ENCODE measurements at places on chromosomes 1 and 21. TPM values are rescaled to one million over a fixed set of nuclear protein-coding genes. Genes with fewer than 3 reads are reported as not detected.

- no peak overlapping the region for H3K27ac ChIP-seq
- H3K36me3 ChIP-seq: no peaks in the 10 kb centered on the region
- H3K27me3 ChIP-seq: no peaks in the 10 kb centered on the region
- no peak for DNase-seq
- peaks cover 9% of the 10 kb centered on the region for H3K4me1 ChIP-seq
Observed at GRCh38 chr1:21251773-21252471, 38.3 kb downstream of the ECE1 start.

DNA sequence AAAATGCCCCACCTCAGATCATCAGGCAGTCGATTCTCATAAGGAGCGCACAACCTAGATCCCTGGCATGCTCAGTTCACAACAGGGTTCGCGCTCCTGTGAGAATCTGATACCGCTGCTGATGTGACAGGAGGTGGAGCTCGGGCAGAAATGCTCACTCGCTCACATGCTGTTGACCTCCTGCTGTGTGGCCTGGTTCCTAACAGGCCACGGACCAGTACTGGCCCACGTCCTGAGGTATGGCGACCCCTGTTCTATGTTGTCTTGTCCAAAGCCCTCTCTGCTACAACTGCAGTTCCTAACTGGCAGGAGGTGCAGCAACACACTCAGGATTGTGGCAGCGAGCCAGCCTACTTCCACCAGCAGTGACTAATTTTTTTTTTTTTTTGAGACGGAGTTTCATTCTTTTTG lies 70.6 kb downstream of the CLSTN1 start:
- no peak overlapping the region for H3K4me3 ChIP-seq
- no peaks in the 10 kb centered on the region for H3K27me3 ChIP-seq
- H3K36me3 ChIP-seq: no peaks in the 10 kb centered on the region

DNA sequence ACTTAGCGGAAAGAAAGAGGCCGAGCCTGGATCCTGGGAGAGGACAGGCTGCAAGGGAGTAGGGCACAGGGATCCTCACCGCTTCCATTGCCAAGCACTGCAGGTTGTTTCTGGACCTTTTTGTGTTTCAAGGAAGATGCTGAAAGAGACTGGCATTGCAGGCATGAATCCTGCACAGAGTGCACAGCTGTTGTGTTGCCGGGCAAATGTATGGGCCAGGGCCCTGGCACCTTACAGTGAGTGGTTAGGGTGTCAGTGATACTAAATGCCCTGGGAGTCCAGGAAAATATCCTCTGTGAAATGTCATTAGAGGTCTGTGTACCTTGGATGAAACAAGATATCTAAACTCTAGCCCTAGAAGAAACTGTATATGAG lies 145.5 kb upstream of the FGGY start:
- DNase-seq: no peak
- H3K27ac ChIP-seq: peak overlapping the region; percentile 71
- no peaks in the 10 kb centered on the region for H3K36me3 ChIP-seq
- peaks cover 10% of the 10 kb centered on the region for H3K4me1 ChIP-seq
- H3K4me3 ChIP-seq: no peak overlapping the region

DNA sequence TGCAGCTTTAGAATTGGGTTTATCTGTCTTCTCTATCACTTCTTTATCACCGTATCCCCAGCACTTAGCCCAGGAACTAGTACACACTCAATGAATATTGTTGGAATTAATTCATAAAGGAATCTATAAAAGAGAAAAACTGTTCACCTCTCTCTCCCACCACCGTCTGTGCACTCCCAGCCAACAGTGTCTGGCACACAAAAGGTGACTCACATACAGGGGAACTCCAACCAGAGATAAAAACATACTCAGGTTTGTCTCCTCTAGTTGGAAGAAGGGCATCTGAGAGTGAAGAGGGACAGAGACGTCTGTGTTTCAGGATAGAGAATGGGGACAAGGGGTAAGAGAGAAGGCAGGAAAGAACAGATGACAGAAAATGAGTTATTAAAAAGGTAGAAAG lies 10.0 kb downstream of the ITLN1 start:
- DNase-seq: no peak
- H3K4me1 ChIP-seq: no peaks in the 10 kb centered on the region
- H3K27me3 ChIP-seq: no peaks in the 10 kb centered on the region
- no peaks in the 10 kb centered on the region for H3K36me3 ChIP-seq
- no peak overlapping the region for H3K4me3 ChIP-seq

DNA sequence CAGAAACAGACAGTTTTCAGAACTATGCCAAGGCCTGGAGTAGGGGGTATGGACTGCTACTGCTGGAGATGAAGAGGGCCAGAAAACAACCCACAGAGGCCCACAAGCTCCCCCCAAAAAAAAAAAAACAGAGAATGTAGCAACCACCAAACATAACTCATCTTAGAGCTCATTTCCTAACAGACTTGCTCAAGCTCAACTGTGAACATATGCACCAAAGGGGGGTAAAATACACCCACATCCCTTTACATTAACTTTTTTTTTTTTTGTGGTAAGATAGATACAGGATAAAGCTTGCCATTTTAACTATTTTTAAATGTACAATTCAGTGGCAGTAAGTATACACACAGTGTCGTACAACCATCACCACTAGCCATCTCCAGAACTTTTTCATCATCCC lies 36.0 kb downstream of the SEC16B start:
- no peak overlapping the region for H3K27ac ChIP-seq
- H3K36me3 ChIP-seq: no peaks in the 10 kb centered on the region
- no peaks in the 10 kb centered on the region for H3K27me3 ChIP-seq
- DNase-seq: no peak
- no peak overlapping the region for H3K4me3 ChIP-seq

DNA sequence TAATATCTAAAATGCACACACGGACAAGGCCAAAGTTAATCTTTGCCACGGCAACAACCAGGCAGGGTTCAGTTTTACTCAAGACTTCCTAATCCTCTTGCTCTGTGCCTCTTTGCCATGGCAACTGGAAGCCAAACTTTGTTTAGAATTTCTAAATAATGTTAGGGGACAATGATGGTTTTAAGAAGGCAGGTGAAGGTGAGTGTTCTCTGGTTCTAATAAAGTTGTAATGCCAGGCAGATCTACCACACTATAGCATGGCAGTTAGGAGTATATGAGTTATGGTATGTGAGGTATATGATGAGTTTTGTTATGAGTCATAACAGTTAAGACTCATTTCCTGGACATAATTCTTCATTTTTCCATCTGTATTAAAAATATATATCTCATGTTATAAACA lies 2.7 kb downstream of the PTPRC start:
- no peak overlapping the region for H3K27ac ChIP-seq
- H3K27me3 ChIP-seq: no peaks in the 10 kb centered on the region
- no peaks in the 10 kb centered on the region for H3K36me3 ChIP-seq
- H3K4me1 ChIP-seq: peaks cover 4% of the 10 kb centered on the region
- no peak for DNase-seq
- no peak overlapping the region for H3K4me3 ChIP-seq

DNA sequence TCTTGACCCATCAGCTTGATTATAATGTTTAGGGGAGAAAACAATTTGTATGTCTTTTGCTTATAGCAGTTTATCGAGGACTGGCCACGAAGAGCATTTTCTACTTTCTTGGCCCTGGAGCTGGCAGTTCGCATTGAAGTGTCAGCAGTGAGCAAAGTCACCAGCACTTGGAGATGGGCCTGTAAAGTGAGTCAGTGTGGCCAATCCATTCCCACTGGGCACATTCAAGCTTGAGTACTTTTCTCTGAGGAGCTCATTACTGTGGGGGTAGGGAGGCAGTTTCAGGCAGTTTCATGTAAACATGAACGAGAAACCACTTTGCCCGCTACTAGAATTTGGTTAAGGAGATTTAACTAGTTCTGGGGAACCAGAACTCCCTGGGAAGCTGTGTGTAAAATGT lies 164.8 kb downstream of the PRDM2 start:
- H3K27me3 ChIP-seq: no peaks in the 10 kb centered on the region
- no peaks in the 10 kb centered on the region for H3K36me3 ChIP-seq
- H3K4me3 ChIP-seq: no peak overlapping the region
- no peak overlapping the region for H3K27ac ChIP-seq
- DNase-seq: no peak

- H3K36me3 ChIP-seq: no peaks in the 10 kb centered on the region
- DNase-seq: peak; percentile 93
- H3K4me3 ChIP-seq: no peak overlapping the region
- H3K27ac ChIP-seq: no peak overlapping the region
Observed at GRCh38 chr1:9490605-9491339, 48.5 kb upstream of the SLC25A33 start.

RAB3B gene
- total RNA-seq: 1.4 TPM

- no peaks in the 10 kb centered on the region for H3K4me1 ChIP-seq
- H3K27ac ChIP-seq: no peak overlapping the region
- no peak for DNase-seq
- H3K4me3 ChIP-seq: no peak overlapping the region
- H3K27me3 ChIP-seq: no peaks in the 10 kb centered on the region
Observed at GRCh38 chr1:17278996-17279830, 28.8 kb upstream of the PADI4 start.

DNA sequence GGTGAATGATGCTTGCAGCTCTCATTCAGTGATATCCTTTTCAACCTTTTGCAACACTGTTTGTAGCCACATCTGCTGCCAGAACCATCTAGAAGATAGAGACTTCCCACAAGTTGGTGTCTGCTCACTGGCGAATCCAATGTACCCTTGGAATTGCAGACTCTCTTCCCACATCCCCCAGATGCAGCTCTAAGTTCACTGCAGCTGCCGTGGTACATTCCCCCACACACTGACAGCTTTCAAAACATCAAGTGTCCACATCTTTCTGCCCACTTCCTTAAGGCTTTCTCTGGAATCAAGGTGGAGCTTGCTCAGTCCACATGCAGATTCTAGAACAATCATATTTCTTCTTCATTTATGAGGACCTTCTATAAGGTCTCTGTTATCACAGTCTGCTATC lies 99.2 kb downstream of the PLPPR4 start:
- DNase-seq: no peak
- no peaks in the 10 kb centered on the region for H3K27me3 ChIP-seq
- peaks cover 6% of the 10 kb centered on the region for H3K4me1 ChIP-seq
- H3K36me3 ChIP-seq: no peaks in the 10 kb centered on the region
- H3K4me3 ChIP-seq: no peak overlapping the region
- H3K27ac ChIP-seq: no peak overlapping the region

GJA9 gene
- 1.0 TPM for total RNA-seq

DNA sequence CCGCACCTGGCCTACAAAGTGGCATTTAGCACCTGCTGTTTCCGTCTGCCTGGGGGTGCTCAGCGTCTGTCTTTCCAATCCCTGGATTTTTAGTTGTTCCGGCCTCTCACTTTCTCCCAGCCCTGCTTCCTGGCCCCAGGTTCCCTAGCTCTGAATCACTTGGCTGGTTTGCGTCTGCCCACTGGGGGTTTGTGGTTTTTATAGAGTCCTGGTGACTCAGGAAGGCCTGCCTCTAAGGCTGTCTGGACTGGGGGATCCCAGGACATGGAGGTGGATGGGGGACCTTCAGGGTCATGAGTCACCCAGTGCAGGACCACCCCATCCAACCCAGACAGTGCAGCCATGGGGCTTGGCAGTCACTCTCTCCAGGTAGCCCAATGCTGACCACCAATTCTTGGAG lies 53.5 kb downstream of the MRPL37 start:
- no peak overlapping the region for H3K27ac ChIP-seq
- H3K27me3 ChIP-seq: no peaks in the 10 kb centered on the region
- H3K4me3 ChIP-seq: no peak overlapping the region
- no peak for DNase-seq

TMEM183A gene
- 135 TPM for total RNA-seq

GRCh38 chr21:42685036-42685435 lies 31.6 kb downstream of the PDE9A start:
- DNase-seq: peak; percentile 47
- H3K27ac ChIP-seq: no peak overlapping the region
- H3K4me3 ChIP-seq: no peak overlapping the region
- no peaks in the 10 kb centered on the region for H3K36me3 ChIP-seq
- H3K27me3 ChIP-seq: no peaks in the 10 kb centered on the region

DNA sequence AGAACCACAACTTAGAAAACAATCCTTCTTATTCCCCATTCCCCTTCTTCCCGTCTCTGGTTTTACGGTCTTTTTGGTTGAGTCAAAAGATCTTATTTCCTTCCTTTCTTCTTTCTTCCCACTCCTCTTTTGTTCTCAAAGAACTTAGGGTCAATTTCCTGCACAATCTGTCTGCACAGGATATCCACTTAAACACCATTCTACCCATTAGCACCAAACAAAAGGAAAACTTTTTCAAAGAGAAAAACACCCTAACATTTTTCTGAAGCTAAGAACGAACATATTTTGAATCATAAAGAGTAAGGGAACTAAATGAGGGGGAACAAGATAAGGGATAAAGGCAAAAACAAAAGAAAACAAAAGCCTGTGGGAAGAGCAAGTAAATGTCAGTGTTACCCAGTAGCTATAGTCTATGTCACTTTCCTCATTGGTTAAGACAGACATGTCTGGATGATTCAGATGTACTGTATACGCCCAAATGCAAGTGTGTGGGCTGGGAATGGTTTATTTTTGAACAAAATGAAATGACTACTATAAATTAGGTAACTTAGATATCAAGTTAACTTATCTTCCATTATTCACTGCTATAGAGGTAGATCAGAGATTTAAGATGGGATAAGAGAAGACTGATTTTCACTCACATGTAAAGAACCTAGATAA lies 59.9 kb downstream of the TOR3A start:
- no peak overlapping the region for H3K4me3 ChIP-seq
- H3K4me1 ChIP-seq: no peaks in the 10 kb centered on the region
- DNase-seq: no peak
- no peaks in the 10 kb centered on the region for H3K36me3 ChIP-seq
- H3K27ac ChIP-seq: no peak overlapping the region

- no peak overlapping the region for H3K27ac ChIP-seq
- no peaks in the 10 kb centered on the region for H3K27me3 ChIP-seq
- H3K36me3 ChIP-seq: no peaks in the 10 kb centered on the region
- no peak for DNase-seq
- no peaks in the 10 kb centered on the region for H3K4me1 ChIP-seq
- no peak overlapping the region for H3K4me3 ChIP-seq
Observed at GRCh38 chr1:157691285-157691920, 9.2 kb downstream of the FCRL3 start.

GRCh38 chr1:34108269-34108668 lies 56.8 kb downstream of the CSMD2 start:
- no peaks in the 10 kb centered on the region for H3K36me3 ChIP-seq
- no peaks in the 10 kb centered on the region for H3K4me1 ChIP-seq
- DNase-seq: no peak

DNA sequence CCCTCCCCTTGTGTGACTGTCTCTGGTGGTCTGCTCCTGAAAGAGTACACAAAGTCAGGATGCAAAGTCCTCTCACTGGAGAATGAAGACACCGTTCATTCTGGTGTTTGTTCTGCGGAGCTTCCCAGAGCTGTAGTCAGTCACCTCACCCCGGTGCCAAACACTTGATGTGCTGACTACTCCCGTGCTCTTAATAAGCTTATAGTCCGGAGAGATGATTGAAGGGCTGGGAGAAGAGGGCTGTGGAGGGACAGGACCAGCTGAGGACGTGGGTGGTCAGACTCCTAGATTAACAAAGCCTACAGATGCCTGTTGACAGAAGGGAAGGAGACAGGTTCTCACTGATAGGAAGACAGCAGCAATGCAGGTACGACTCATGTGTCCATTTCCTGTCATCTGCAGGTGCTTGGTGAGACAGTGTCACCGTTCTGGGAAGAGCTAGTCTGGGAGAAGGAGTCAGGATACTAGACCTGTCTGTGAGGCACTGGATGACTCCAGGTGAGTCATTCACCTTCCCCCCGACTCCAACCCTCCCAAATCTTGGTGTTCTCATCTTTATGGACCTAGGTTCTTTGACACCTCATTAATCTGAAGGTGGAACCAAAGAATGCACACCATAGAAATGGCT lies 40.4 kb upstream of the LRRN2 start:
- no peak for DNase-seq
- H3K36me3 ChIP-seq: no peaks in the 10 kb centered on the region
- H3K27ac ChIP-seq: no peak overlapping the region
- no peaks in the 10 kb centered on the region for H3K4me1 ChIP-seq
- H3K4me3 ChIP-seq: no peak overlapping the region
- no peaks in the 10 kb centered on the region for H3K27me3 ChIP-seq
